ENCODE measurements at places on chromosomes 6 and 20.

DNA sequence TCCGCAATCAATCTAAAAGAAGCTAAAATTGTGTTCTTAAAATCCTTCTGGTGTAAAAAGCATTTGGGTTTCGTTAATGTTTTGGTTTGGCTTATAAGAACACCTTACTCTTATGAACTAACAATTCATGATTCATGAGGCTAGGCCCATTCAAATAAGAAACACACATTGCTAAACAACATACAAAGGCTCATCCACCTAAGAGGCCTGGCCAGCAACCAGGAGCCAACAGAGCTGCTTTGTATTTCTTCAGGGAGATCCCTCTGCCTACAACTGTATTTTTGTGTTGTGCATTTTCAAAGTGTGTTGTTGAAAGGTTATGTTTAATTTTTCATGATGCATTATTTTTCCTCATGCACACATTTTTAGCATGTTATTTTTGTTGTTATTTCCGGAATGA, 98.6 kb downstream of the PTPRK start:
- DNase-seq, result no peak

- no peak for DNase-seq
Measured at GRCh38 chr6:106247733-106248132, 77.8 kb downstream of the ATG5 start.

GRCh38 chr6:166933396-166933795, 23.0 kb downstream of the RNASET2 start:
- DNase-seq, result no peak

DNA sequence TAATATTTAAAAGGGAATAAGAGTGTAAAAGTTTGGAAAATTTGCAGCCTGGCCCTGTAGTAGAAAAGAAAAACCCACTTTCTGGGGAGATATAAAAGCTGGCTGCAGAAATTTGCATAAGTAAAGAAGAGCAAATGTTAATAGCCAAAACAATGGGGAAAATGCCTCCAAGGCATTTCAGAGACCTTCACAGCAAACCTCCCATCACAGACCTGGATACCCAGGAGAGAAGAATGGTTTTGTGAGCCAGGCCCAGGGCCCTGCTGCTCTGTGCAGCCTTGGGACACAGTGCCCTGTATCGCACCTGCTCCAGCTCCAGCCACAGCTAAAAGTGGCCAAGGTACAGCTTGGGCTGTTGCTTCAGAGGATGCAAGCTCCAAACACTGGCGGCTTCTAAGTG, 113.8 kb downstream of the BTBD9 start:
- DNase-seq, result no peak

GRCh38 chr20:3459881-3460307, 10.9 kb upstream of the ATRN start:
- DNase-seq, result no peak

GRCh38 chr6:2993755-2994317, 5.9 kb upstream of the NQO2 start:
- no peak for DNase-seq

DNA sequence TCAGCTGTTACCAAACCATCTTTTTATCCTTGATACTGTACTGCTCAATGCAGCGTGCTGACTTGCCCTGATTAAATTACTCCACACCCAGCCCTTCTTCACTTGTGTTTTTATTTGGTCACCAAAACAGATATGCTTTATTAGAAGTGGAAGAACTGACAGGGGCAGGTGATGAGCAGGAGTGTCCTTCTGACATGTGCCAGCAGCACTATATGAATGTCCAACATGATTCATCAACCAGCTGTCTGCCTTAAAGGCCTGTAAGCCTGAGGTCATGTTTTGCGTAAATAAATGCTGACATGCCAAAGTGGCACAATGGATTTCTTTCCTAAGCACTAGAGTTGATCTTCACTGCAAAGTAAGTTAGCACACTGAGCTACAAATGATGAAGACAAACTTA, 15.4 kb downstream of the POPDC3 start:
- peak; percentile 46 for DNase-seq

- no peak for DNase-seq
Measured at GRCh38 chr20:54200487-54201267, 7.2 kb upstream of the PFDN4 start.

DNA sequence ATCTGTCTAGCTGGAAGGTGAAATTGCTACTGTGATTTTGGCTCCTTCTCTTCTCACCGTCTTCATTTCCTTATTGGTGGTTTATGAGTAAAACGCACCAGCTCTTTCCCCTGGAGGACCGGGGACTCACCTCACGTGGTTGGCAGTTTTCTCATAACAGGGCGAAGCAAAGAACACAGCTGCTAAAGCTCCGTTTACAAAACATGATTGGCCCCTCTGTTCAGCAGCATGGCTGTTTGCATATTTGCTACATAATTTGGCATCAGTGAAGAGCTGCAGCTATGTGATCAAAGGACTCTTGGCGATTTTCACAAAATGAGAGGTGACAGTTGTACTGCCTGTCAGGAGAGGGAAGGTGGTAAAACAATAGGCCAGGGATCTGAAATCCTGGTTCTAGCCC, 20.5 kb upstream of the TMEM181 start:
- no peak for DNase-seq

DNA sequence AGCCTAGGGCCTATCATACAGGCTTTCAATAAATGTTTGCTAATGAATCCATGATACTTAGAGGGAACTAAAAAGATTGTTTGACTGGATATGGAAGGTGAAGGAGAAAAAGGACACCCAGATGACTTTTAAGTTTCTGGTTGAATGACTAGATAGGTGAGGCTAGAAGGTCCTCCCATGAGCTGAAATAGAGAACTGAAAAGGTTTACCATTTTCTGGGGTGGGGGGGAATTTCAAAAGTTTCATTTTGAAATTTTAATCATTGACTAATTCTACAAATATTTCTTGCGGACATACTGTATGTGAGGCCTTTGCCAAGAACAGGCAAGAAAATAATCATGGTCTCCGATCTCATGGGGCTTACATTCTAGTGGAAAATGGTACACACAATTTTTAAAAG, 17.9 kb upstream of the ZBTB2 start:
- no peak for DNase-seq

GRCh38 chr20:45336530-45337366, 11.5 kb downstream of the SDC4 start:
- DNase-seq, result peak; percentile 95

- no peak for DNase-seq
Measured at GRCh38 chr6:31005249-31006020, 4.8 kb upstream of the MUC22 start.

DNA sequence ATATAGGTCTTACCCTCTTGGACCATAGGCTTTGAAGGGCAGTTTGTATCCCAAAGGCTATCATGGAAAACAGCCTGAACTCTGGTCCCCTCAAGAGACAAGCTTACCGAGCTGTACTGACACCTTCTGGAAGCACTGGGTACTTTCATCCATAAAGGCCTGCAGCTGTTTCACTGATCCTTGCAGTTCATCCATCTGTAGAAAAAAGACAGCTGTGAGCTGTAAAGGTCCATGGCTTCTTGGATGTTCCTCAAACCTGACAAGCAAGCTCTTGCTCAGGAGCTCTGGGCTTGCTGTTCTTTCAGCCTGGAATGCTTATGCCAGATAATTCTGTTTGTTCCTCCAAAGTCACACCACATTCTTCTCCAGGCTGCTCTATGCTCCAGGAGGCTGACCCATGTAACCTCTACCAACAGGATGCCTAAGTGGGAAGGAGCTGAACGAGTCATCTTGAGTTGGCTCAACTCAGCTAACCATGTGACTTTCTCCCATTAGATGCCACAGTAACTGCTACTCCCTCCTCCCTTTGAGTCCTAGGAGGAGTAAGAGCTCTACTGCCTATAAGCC, 8.8 kb upstream of the NDRG3 start:
- no peak for DNase-seq

DNA sequence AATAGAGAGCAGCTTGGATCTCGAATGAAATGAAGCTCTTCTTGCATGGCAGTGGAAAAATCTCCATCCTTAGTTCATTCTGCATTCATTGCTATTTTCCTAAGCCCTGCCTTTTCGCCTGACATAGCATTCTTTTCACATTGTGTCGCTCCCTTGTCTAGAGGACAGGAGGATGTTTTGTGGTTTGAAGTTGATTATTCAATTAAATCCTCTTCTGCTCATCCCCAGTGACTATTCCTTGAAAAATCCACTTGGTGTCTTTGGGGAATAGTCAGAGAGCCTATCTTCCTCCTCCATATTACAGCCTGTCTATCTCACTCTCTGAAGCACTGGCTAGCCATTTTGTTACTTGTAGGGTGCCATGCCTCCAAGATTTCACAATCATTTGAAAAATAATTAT, 161.2 kb downstream of the KLHL32 start:
- DNase-seq, result no peak

DNA sequence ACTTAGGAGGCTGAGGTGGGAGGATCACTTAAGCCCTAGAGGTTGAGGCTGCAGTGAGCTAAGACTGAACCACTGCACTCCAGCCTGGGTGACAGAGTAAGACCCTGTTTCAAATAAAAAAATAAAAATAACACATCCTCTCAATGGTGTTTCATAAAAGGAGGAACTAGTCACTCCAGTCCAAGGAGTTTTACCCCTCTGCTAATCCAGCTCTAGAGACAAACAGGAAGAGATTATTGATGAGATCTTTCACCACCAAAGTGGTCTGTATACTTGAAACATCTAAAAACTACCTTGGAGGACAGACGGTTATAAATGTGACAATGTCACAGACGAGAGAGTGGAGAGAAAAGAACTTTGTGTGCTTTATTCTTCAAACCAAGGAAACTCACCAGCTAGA, 58.2 kb downstream of the PIGU start:
- DNase-seq, result no peak

DNA sequence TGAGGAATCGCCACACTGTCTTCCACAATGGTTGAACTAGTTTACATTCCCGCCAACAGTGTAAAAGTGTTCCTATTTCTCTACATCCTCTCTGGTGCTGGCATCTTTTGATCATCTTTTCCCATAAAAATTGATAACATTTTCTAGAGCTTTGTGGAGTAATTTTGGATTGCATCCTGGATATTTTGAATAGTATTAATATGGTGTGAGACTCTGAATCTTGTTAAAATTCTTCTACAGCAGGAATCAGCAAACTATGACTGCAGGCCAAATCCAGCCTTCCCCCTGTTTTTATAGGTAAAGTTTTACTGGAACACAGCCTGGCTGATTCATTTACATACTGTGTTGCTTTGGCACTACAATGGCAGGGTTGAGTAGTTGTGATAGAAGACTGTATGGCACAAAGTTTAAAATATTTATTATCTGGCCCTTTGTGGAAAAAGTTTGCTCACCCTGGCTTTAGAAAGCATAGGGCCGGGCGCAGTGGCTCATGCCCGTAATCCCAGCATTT, 15.0 kb upstream of the RNF8 start:
- DNase-seq, result no peak

DNA sequence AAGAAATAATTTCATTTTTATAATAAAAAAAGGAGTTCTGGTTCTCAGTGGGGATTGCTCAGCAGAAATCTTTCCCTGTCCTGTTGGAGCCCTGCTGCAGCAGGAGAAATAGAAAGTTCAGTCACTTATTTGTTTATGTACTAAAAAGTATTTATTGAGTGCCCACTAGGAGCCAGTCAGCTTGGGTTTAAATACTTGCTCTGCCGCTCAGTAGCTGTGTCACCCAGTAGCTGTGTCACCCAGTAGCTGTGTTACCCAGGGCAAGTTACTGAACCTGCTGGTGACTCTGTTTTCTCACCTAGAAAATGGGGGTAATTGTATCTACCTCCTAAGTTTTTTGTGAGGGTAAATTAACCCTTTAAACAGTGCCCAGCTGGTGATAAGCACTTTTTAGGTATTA, 32.9 kb downstream of the FOXF2 start:
- no peak for DNase-seq

DNA sequence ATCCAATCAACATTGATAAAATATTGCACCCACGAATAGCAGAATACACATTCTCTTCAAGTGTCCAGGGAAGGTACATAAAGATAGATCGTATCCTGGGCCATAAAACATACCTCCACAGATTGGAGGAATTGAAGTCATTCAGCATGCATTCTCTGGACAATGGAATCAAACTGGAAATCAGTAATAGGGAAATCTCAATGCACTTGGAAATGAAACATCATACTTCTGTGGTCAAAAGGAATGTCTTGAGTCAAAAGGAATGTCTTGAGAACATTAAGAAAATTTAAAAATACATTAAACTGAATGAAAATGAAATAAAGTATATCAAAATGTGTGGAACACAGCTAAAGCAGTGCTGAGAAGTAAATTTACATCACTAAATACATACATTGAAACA, 138.8 kb downstream of the TFAP2A start:
- no peak for DNase-seq

DNA sequence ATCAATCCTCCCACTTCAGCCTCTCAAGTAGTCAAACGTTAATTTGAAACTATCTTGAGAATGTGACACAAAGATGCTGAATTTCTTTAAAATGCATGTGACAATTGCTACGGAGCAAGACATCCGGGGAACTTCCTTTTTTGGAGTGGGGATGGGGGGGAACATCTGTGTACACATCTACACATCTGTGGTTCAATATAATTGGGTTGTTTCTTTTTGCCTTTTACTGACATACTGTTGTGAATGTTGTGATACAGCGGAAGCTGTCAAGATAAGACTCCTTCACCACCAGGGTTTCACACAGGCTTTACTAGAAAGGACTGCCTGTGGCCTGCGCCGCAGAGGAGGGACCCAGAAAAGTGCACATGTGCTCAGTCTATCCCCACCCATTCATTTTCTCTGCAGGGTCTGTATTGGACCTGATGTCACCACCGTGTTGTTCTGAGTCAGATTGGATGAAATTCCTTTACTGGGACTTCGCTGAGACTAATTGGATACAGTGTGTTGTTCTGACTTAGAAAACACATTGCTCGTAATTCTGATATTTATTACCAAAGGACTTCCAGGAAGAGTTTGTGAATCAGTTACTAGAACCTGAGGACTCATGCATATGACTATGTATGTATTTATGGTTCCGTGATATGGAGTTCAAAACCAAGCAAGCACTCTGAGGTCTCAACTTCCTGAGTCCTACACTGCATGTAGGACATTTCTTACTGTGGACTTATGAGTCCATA, 98.7 kb upstream of the SGK1 start:
- DNase-seq, result no peak

DNA sequence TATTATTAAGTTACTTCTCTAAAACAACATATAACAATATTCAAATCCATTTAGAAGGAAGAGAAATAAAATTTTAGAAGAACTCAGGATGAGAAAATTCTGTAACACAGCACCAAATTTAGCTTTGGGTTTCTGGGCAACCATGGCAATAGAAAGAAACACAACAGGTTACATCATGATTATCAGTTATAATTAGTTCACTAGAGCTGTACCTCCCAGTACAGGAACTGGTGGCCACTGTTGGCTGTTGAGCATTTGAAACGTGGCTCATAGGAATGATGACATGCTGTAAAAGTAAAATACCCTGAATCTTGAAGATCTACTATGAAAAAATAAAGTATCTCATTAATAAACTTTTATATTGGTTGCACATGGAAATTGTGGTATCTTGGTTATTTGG, 23.7 kb upstream of the MAP3K4 start:
- no peak for DNase-seq

DNA sequence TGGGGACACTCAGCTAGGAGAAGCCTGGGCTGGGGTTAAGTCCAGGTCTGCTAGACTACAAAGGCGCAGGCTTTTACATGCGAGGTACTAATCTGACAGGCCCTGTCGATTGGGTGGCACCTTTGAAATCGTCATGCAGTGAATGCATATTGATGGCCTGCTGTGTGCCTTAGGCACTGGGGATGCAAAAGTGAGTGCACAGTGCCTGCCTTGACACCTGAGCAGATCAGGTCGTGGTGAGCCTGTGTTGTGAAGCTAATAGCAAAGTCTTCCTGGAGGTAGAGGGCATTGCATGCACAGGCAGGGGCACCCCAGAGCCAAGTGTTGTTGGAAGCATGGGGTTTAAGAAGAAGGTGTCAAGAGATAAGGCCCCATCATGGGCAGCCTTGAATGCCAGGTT, 16.9 kb downstream of the LRRC1 start:
- DNase-seq, result no peak

Data from epithelial cell of prostate (primary cell).